ENCODE measurements at places on chromosomes 6 and 20. TPM values are rescaled to one million over a fixed set of nuclear protein-coding genes. Genes with fewer than 3 reads are reported as not detected.

GID8 gene
- total RNA-seq, result 31.6 TPM

MUC21 gene
- total RNA-seq, result not detected

PLCB1 gene
- 1.1 TPM for total RNA-seq

MYCT1 gene
- total RNA-seq, result not detected

ENPP4 gene
- total RNA-seq, result 0.07 TPM

ADTRP gene
- total RNA-seq, result 11.7 TPM

CRYBG1 gene
- total RNA-seq, result 0.33 TPM

PNLDC1 gene
- not detected for total RNA-seq

LTB gene
- 0.51 TPM for total RNA-seq

FUT9 gene
- not detected for total RNA-seq

PREX1 gene
- 9.0 TPM for total RNA-seq

CHMP4B gene
- 43.9 TPM for total RNA-seq

MAD2L1BP gene
- 71.5 TPM for total RNA-seq

SNAP25 gene
- not detected for total RNA-seq

RHAG gene
- total RNA-seq, result 327 TPM
